ENCODE measurements at places on chromosomes 3 and 15.

DNA sequence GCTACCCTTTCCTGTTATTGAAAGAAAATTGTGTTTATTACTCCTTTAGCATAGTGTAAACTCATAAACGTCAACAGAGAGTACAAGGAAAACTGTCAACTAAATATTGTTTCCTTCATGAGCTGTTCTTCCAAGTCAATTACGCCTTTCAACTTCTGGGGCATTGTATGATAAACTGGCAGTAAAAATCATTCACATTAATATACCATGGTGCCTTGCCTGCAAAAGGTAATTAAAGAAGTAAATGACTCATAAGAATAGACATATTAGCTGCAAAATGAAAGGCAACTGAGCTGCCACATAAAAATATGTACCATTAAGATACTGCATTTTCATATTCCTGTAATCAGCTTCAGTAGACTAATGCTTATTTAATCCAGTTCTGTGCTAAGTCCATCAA, 447.3 kb downstream of the FOXP1 start:
- DNase-seq = no peak

- no peak for DNase-seq
Observed at GRCh38 chr3:32869513-32870047, 51.8 kb downstream of the TRIM71 start.

DNA sequence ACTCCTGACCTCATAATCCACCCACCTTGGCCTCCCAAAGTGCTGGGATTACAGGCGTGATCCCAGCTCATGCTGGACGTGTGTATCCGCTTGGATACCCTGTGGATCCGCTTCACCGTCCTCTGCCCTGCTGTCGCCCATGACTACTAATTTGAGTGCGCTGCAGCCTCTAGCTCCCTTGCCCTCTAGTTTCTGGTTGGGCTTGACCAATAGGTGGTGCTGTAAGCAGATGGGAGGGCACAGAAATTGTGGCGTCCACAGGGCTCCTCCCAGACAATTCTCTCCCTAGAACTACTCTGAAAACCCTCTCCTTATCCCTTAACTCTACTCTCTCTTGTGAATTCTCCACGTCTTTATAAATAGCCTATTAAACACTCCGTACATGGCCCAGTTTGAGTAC, 36.2 kb downstream of the ZPLD1 start:
- DNase-seq = no peak

GRCh38 chr3:135325096-135325495, 530.0 kb downstream of the EPHB1 start:
- no peak for DNase-seq
